ENCODE measurements at places on chromosomes 1 and 21.

DNA sequence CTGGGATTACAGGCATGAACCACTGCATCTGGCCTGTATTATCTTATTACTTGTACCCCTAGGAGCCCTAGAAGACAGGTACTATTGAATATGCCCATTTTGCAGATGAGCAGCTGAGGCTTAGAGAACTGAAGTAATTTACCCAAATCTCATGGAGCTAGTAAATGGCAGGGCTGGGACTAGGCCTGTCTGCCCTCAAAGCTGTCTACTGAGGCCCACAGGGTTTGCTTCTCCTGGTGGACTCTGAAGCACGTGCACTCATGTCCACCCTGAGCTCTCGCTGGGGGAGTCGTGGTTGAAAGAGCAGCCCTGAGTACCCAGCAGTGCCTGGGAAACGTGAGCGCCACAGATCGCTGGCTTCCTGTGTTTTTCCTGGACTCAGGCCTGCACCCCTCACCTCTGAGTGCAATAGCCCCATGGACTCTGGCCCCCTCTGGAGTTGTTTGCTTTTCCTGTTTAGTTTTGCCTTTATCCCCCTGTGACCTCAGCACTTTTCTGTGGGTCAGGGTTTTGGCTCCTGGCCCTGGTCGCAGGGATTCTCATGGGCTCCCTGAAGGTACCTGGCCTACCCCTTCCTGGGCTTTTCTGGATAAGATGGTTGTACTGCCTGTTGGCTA is 52.4 kb downstream of the ARHGEF10L start:
- DNase-seq: no peak

DNA sequence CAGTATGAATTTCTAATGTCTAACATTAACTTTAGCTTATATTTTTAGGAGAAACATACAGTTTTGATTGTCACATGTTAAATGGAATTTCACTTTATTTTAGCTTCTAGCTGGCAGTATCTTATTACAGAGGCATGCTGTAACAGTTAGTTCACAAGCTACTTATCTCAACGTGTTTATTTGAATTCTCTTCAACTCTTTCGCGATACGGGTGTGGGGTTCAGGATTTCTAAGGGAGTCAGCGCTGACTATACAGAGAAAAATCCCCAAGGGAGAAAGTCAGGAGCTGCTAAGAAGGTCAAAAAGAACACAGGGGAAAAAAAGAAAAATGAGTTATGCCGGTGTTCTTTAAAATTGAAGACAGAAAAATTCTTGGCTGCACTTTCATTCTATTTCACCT is 296.2 kb downstream of the VAV3 start:
- DNase-seq: no peak

DNA sequence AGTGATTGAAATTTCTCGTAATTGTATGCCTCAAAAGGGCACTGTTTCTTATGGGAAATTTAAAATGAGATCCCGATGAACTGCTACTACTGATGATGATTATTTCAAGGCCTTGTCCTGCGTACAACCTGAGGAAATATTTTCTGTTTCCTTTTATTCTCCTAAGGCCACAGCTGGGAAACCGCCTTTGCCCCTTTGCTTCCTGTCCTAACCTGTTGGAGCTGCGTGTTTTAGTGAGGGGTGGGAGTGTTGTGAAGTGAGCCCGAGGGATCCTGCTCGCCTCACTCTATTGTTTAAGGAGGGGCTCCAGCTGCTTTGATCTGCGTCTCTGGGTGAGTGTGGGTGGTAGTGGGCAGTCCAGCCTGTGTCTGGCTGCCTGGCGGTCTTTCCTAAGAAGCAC is 14.4 kb downstream of the LAMC2 start:
- DNase-seq: no peak

DNA sequence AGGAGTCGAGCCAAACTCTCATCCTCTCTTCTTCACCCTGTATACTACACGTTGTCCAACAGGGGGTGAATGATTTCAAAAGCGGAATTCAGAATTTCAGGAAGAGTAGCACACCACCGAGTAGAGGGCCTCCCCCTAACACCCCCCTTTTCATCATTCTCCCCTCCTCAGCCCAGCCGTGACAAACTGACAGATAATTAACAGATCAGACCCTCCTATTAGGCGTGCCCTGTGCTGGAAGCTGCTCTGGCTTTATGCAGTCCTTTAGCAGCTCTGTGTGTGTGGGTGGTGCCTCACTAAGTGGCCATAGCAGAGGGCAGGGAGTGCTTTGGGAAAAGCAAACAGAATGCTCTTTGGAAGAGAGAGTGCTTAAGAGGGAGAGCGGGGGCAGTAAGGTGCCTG is 44.3 kb downstream of the PEX14 start:
- DNase-seq: no peak

DNA sequence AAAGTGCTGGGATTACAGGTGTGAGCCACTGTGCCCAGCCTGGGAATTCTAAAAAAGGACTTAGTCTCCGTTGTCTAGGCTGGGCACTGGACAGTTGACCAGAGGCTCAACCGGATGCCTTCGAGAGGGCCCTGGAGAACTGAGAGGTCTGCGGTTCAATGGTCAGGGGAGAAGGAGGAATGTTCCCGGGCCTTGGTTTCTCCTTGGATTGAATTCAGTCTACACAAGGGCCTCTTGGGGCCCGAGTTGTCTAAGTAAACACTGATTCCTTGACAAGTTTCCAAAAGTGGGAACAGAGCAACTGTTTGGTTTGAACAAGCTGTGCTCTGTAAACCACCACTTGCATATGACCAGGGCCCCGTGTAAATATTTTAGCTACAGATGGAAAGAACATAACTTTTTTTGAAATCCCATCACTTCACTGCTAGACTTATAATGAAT is 29.1 kb upstream of the CAPZB start:
- no peak for DNase-seq

DNA sequence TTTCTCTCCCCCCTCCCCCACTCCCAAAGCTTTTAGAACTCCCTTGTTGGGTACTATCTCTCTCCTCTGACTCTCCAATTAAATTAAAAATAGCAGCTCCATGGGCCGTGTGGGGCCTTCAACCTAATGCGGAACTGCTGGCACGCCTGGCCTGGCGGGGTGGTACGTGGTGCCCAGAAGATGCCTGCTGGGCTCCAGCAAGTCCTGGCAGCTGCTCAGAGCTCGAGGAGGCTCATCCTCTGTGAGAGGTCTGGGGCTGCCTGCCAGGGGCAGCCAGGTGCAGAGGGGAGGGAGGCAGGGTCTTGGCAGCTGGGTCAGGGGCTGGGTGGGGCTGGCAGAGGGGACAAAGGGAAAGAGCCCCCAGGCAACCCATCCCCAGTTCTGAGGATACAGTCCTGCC is 74.4 kb downstream of the ACTL8 start:
- DNase-seq: no peak

DNA sequence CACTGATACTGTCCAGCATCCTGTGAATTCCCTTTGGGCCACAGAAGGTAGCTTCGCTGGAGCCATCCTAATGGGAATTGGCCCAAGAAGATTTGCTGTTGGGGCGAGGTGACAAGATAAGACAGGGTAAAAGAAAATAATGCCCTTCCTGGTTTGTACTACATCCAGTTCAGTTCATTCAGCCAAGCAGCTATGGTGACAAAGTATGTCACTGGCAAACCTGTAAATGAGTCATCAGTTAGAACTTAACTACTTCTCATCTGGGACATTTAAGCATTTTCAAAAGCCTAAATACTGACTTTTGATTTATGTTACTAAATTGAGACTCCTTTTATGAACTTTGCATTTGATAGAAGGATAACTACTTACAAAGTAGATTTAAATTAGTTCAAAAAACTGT is 54.2 kb downstream of the WDR64 start:
- peak; percentile 37 for DNase-seq

GRCh38 chr1:29180497-29181412 is 945 bp downstream of the SRSF4 start:
- no peak for DNase-seq

DNA sequence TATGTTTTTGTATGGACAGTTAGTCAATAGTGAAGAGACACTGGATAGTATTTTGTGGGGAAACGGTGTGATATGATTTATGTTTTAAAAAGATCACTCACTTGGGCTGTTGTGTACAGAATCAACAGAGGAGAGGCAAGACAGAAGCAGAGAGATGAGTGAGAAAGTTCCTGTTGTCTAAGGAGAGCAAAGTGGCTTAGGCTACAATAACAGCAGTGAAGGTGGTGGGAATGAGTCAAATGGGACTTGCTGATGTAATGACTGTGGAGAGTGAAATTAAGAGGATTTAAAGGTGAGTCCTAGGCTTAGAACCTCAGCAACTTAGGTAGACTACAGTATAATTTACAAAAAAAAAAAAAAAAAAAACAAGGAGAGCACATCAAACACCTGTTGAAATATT is 169.2 kb upstream of the HP1BP3 start:
- DNase-seq: peak; percentile 16

GRCh38 chr1:178031856-178032320 is 62.0 kb upstream of the RASAL2 start:
- DNase-seq: peak; percentile 71

GRCh38 chr1:220770245-220770913 is 16.3 kb upstream of the MTARC1 start:
- DNase-seq: no peak

GRCh38 chr1:29698033-29698432 is 461.7 kb downstream of the PTPRU start:
- DNase-seq: peak; percentile 51

DNA sequence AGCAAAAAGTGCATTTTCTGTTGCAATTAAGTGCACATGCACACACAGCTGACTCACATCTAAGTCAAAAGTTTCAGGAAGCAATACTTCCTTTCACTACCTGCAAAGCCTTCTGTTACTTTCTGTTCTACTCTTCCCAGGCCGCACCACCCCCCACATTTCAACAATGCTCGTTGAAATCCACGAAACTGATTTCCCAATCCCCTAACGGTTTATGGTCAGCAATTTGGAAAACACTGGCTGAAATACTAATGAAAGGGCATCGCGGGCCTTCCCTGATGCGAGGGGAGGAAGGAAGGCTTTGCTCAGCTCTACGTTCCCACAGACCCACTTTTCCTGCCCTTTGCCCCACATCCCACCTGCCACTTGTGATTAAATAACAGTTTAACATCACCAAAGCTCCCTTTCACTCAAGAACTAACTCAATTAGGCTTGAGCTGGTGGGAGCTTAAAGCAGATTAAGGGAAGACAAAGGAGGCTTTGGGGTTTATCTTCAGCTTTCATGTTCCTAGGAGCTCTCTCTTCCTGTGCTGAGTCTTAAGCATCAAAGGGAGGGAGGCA is 243.2 kb upstream of the RAB4A start:
- DNase-seq: no peak

- no peak for DNase-seq
Observed at GRCh38 chr1:116265931-116266863, 106.8 kb upstream of the ATP1A1 start.

GRCh38 chr1:217534566-217534965 is 96.3 kb downstream of the GPATCH2 start:
- no peak for DNase-seq

- DNase-seq: peak; percentile 93
Observed at GRCh38 chr1:204443871-204444581, 32.4 kb upstream of the PPP1R15B start.

DNA sequence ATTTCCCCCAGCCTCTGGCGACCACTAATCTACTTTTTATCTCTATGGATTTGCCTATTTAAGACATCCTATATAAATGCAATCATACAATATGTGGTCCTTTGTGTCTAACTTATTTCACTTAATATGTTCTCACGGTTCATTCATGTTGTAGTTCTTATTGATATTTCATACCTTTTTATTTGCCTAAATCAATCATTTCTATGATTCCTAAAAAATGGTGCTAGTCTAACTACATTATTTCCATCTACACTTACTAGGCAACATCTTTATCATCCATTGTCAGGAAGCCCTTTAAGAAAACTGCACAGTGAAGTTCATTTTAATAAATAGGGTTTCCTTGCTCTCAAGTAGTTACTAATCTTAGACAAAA is 380 bp upstream of the FBXO28 start:
- no peak for DNase-seq

- DNase-seq: peak; percentile 77
Observed at GRCh38 chr1:82225421-82226185, 424.9 kb downstream of the ADGRL2 start.

DNA sequence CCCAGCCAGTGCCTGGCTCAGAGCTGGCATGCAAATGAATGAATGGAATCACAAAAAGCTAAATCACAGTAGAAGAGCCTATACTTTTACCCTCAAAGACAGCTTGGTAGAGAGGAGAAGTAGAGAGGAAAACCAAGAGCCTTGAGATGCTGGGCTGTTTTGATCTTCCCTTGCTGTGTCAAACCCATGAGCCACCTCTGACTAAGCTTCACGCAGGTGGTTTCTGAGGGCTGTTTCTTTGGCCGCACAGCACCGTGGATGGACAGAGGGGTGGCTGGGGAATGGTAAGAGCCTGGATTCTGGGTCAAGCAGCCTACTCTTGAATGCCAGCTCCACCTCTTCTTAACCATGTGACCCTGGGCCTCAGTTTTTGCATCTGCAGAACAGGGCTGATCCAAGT is 18.6 kb downstream of the ABCG1 start:
- DNase-seq: no peak

GRCh38 chr1:82487778-82488177 is 687.0 kb downstream of the ADGRL2 start:
- no peak for DNase-seq

GRCh38 chr1:93591676-93592550 is 89.7 kb downstream of the BCAR3 start:
- DNase-seq: no peak

DNA sequence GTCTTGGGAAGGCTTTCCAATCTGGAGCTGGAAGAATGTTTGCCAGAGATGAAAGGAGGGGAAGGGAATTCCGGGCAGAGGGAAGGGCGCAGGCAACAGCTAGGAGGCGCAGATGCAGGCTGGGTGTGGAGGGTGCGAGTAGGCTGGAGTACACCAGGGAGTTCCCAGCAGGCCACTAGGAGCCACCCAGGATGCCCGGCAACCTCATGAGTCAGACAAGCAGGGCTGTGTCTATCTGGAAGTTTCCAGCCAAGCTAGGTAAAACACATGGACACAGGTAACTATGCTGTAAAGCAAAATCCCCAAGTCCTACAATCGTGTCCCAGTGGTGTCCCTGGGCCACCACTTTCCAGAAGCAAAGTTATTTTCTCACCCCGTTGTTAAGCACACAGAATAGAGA is 990 bp upstream of the NBL1 start:
- DNase-seq: peak; percentile 89

GRCh38 chr1:245915406-245915805 is 591.7 kb downstream of the SMYD3 start:
- no peak for DNase-seq

DNA sequence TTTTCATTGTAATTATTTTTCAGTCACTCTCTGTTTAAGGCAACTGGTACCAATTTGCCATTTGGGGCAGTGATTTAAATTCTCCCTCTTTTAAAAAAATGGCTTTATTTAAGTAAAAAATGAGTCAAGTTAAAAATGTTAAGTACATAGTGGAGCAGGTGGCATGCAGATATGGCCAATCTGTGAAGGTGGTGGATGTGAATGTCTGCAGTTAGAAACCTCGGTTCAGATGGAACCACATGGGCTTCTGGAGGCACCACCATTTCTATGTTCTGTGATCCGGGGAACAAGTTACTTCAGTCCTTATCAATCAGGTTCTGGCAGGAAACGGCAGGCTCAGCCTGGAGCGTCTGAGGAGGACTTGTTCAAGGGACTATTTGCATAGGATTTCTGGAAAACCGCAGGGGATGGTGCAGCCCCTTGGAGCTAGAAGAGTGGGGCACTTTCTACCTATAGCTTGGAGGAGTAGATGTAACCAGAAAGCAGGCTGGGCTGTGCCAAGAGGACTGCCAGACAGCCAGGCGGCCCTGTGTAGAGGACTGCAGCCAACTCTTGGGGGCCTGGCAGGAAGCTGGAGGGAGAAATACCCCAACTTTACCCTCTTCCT is 12.3 kb downstream of the IGSF21 start:
- DNase-seq: no peak

All from mammary epithelial cell (primary cell).